Sigmoid colon (tissue), 7 donors: ENCODE measurements at places on chromosomes 6 and 20. TPM values are rescaled to one million over a fixed set of nuclear protein-coding genes. Genes with fewer than 3 reads are reported as not detected.

Gene CDH4
- polyA plus RNA-seq, result not detected

Gene FGD2
- 9.0 TPM for polyA plus RNA-seq

Gene NHSL1
- polyA plus RNA-seq, result 16.9 TPM

Gene ADGB
- polyA plus RNA-seq, result 0.13 TPM

DNA sequence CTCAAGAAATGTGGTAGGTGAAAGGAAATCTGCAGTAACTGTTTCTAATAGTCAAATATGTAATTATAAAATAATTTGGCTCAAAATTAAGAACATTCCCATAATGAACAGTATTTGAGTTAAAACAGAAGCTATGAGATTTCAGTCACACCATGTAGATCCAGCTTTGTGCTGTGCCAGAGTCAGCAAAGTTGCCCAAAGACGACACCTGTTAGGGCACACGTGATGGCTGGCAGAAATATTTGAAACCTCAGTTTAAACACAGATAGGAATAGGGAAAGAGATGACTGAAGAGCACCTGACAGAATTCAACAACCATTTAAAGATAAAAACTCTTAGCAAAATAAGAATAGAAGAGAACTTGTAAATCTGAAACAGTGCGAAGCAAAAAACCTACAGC is 129.3 kb downstream of the CD83 start:
- DNase-seq, result no peak

- DNase-seq, result no peak
Observed at GRCh38 chr6:4209196-4209595, 73.8 kb upstream of the ECI2 start.

DNA sequence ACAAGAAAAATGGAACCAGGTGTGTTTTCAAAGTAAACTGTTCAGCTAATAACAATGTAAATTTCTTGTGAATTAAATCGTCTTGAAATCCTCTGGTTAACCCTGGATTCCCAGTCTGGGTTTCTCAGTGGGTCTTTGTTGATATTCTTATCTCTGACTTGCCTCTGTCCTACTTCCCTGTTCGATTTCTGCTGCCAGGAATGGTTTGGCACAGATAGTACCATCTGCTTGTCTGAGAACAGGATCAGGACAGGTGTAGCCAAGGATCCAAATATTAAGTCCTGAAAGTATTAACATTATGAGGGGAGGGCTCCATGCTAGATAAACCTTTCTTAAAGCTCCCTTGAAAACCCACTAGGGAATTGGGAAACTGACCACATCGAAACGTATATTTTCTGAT is 30.1 kb downstream of the ARFGEF2 start:
- no peak for DNase-seq

DNA sequence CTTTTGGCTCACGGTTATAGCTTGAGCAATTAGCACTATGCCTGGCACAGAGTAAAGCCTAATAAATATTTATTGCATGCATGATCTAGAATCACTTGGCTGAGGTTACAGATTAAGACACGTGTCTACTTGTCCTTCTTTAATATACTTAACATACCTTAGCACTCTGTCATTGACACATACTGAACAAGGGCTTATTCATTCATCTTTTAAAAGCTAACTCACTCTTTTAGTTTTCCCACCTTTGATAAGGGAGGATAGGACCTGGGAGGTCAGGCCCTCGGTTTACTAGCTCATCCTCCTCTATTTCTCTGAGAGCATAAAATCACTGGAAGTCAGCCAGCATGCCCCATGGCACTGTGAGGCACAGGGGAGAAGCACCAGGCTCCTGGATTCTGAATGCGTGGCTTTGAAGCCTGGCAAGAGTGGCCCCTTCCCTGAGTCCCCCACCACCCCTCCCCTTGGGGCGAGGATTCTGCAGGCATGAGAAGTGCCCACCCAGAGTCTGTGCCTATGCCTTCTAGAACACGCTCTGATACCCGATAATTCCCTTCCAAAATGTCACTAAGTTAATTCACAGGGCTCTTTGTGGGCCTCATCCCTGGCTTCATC is 11.2 kb downstream of the ZCCHC3 start:
- no peak for DNase-seq

- no peak for DNase-seq
Observed at GRCh38 chr6:87341899-87342298, 2.7 kb upstream of the C6orf163 start.

GRCh38 chr20:37095599-37096414 is at the start of gene RBL1:
TSS of gene RBL1 (minus strand) at chr20:37095997. CDS start at chr20:37095928, 69 bp downstream.
- DNase-seq, result peak; percentile 86

GRCh38 chr20:34066476-34067090 is 45.5 kb downstream of the EIF2S2 start:
- DNase-seq, result no peak

- DNase-seq, result no peak
Observed at GRCh38 chr20:23178806-23179205, 92.7 kb upstream of the CD93 start.

DNA sequence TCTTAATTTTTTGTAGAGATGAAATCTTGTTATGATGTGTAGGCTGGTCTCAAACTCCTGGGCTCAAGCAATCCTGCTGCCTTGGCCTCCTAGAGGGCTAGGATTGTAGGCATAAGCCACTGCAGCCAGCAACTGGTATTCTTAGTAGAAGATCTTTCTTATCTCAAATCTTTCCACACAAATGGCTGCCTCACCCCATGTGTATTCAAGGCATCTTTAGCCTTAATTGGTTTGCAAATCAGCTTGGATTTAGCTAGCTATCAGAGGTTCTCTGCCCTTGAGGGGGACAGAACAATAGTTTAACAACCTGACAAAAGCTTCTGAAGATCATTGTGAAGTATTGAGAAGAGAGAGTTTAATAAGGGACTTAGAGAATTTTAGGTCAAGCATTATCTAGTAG is 17.9 kb upstream of the ABRACL start:
- DNase-seq, result no peak

DNA sequence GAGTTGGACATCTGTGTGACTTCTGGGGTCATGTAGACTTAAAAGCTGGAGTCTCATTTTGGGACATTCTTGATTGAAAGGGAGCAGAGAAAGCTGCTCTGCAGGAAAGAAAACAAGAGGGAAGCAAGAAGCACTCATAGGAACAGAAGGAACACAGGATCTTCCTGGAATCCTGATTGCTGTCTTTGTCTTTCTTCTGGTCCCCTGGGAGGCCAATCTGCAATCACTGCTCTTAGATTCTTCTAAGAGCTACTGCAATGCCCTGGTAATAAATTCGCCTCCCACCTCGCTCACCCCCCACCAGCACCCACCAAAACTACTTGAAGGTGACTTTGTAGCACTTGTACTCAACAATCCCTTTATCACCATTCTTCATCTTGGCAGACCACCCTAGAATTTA is 51.8 kb downstream of the SLC35B3 start:
- DNase-seq, result no peak

- DNase-seq, result no peak
Observed at GRCh38 chr6:134637847-134638437, 312.0 kb downstream of the ALDH8A1 start.

GRCh38 chr20:21780528-21780927 is 75.1 kb downstream of the PAX1 start:
- no peak for DNase-seq

- DNase-seq, result no peak
Observed at GRCh38 chr6:80932359-80932758, 820.1 kb downstream of the TENT5A start.

GRCh38 chr6:46327779-46328178 is 157.0 kb upstream of the ENPP5 start:
- DNase-seq, result no peak

DNA sequence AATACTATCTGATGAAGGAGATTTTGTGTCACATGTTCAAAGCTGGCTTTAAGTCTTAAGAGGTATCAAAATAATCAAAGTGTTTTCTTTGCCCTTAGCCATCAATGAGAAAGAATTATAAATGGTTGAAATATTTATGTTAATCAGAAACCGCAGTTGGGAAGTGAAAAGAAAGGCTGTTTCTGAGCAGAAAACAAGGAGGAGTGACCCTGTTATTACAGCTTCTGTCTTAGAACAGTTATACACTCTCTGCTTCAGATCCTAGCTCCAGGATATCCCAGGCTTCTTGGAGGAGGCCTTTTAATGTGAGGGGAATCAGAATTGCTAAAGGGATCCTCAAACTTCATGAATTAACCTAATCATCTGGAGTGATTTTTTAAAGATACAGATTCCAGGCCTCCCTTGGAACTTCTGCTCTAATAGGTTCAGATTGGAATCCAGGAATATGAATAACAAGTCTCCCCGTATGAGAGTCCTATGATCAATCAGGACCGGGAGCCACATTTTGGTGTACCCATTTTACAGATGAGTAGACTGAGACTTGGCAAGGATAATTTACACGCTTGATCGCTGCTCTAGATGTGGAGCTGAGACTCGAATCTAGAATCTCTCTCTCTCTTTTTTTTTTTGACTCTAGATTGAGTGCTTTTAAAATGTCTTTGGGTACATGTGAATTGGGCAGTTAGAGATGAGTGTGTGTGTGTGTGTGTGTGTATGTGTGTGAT is 50.8 kb upstream of the JAG1 start:
- DNase-seq, result no peak

GRCh38 chr20:57747861-57748481 is 38.2 kb upstream of the PMEPA1 start:
- peak; percentile 57 for DNase-seq

GRCh38 chr6:2376429-2377355 is 131.3 kb upstream of the GMDS start:
- peak; percentile 74 for DNase-seq

DNA sequence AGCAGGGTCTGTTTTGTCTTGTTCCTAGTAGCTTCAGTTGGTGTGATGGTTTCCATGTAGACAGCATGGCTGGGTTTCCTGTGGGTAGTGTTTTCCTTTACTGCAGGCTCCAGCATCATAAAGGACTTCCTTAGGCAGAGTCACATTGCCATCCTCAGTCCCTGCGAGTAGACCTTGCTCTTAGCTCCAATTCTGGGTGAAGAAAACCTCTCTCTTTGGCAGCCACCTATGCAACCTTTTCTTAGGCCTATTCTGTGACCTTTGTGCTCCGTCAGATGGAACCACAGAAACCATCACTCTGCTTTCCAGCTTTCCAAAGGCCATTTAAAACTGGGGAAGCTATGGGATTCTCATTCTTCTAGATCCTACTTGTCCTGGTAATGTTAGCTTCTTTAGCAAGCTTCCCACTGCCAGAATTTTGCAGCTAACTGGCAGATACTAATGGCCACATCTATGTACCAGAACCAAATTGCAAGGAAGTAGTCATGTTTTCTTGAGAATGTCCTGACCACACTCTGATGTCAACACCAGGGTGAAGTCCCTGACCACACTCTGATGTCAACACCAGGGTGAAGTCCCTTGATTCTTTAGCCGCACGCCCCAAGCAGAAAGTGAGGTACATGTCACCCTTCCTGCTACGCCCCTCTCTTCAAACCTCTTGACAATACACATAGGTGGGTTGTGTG is 646.6 kb upstream of the HS3ST5 start:
- DNase-seq, result no peak

DNA sequence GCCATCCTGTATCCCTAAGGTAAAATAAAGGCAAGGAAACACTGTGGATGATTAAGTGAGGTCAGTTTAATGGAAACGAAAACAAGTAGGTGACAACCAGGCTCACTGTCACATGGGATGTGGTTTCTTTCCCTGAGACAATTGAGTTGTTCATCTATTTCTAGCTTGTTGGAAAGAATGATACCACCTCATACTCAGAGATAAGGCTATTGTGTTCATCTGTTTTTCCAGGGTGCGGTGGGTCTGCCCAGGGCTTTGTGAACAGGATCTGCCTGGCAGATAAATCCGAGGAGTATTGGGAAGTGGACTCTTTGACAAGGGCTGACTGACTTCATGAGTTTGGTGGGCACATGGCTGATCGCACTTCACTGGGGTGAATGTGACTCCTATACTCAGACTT is 80.8 kb upstream of the TIAM2 start:
- DNase-seq, result no peak

GRCh38 chr6:75266716-75267291 is 17.8 kb downstream of the TMEM30A start:
- DNase-seq, result no peak

DNA sequence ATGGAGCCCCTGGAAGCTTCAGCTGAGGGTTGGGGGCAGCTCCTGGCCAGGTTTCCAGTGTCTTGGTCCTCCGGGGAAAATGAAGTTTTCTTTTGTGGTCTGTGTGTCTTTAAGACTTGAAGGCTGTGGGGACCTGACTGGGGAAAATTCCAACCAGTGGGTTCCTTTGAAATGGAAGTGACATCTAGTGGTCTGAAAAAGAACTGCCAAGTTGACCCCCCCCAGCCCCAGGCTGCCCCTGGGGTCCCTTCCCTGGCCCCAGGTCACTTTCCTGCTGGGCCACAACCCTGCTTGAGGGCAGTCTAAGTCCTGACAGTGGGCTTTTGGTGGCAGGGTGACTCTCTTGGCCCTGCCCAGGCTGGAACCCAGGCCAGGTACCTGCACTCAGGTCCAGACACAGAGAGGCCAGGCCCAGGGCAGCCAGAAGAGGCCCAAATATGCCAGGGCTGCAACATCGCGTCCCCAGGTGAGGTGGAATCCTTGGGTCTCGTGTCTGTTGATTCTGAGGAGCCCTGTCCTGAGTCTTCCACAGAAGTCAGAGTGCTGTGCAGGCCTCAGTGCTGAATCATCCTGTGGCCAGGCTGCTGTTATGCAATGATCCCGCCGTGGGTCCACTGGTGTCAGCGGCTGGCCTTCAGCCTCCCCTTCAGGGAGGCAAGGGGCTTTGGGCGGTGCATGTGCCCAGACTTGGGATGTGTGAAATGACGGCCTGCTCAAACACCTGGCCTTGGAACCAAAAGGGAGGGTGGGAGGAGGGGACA is 68.4 kb downstream of the VEGFA start:
- DNase-seq, result peak; percentile 70

DNA sequence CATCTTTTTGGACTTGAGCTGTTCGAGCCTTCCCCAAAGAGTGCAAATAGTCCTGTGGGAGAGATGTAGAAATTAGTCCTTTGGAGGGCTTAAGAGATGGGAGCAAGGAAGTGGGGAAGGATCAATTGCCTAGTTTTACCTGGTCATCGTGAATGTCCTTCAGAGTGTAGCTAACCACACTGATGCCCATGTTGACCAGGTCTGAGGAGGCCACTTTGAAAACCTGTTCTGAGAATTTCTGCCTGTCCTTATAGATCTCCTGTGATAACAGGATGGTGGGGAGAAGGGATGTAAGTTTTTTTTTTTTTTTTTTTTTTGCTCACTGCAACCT is 2.0 kb downstream of the FLOT1 start:
- DNase-seq, result no peak

GRCh38 chr6:79431537-79431933 is 105.7 kb downstream of the LCA5 start:
- no peak for DNase-seq

DNA sequence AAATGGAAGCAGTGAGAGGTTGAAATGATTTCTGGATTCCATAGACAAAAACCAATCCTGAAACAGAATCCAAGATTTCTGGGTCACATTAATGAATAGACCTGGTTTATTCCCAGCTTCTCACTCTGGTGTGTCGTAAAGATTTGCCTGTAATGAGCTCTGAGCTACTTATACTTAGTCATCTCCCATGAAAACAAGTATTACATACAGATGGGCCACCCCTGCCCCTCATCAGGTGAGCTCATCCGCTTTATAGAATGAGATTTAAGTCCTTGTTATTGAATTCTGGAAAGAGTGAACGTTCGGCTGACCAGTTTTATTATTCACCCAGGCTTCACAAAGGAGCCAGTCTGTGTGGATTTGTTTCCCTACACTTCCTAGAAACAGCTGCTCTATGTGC is 47.1 kb upstream of the TMEM181 start:
- DNase-seq, result no peak
